Right lobe of liver (tissue), 6 donors: ENCODE measurements at places on chromosomes 1 and 21. TPM values are rescaled to one million over a fixed set of nuclear protein-coding genes. Genes with fewer than 3 reads are reported as not detected.

DNA sequence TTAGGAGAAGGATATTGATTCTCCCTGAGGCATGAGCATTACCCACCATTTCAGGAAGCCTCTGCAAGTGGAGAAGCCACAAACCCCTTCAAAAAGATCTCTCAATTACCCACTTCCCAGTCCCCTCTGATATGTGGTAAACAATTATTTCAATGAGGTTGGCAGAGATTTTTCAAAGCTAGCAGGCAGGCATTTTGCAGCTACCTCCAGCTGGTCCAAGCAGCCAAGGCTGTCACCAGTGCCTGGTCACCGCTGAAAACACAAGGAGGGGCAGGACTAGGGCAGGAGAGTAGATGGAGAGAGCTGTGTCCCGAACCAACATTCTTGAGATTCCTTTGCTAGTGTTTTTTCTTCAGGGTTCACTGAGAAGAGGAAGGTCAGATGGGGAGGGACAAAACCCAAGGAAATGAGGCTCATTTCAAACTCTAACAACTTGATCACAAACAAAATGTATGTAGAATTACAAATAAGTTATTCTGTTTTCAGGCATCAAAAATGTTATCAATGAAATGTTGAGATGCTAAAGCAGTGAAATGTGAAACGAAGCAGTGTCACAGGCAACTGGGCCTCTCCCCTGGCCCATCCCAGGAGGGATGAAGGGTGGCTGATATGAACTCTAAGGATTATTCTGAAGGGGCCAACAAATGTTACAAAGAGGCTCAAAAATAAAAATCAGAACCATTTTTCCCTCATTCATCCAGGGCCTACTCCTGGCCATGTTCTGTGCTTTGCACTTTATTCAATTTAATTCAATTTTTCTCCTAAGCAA lies 22.3 kb downstream of the APP start:
- DNase-seq: no peak

GRCh38 chr1:237093691-237094090 lies 51.7 kb downstream of the RYR2 start:
- no peak for DNase-seq

OR2AK2 gene
- not detected for total RNA-seq

DNA sequence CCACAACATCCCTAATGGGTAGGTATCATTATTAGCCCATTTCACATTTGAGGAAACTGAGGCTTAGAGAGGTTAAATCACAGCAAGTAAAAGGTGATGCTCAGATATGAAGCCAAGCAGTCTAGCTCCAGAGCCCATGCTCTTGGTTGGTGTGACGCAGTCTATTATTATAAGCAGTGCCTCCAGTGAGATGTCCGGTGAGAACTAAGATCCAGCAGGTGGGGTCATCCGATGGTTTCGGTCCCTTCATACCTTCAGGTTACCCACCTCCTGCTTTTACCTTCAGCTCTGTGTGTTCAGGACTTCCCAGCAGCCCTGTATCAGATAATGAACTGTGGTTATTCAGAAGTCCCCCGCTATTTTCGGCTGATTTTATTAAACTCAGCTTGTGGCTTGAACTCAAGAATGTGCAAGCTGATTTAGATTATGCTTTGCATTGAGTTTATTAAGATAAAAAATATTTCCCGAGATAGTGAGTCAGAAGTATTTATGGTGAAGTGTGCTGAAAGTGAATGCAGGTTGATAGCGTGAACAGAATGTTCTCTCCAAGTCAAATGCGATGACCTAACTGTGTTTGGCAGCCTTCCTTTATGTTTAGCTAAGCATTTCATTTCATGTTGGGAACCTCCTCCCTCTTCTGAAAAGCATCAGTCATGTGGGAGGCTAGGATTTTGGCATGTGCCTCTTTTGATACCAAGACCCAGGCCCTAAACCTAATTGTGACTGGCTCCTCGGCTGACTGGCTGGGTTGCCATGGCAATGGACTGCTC lies 160.9 kb upstream of the UBE2U start:
- no peak for DNase-seq

HORMAD1 gene
- total RNA-seq: 0.25 TPM

DNA sequence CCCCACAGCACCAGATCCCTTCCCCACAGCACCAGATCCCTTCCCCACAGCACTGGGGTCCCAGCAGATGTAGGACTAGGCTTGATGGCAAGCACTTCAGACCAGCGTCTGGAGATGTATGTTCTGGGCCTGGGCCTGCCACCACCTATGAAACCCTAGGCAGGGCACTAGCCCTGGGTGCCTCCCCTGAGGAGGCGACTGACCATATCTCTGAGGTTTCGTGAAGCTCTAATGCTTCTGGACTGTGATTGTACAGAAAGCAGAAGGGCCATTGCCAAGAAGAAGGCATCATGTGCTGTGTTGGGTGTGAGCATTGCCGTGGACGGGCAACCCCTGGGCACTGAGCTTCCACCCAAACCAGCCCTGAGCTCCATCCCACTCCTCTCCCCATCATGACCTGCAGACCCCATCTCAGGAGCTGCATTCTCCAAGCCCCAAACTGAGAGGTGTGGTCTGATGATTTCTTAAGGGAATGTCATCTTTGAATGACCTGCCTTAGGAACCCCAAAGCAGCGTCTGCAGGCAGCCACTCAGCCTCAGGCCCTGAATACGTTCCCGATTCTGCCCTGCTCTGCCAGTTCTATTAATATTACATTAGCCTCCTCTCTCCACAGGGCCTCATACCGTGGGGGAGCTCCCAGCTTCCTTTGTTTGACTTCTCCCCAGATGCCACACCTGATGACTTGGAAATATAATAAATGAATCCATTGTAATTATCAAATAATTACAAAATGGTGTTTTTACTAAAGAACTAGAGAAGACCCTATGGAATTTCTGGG lies 163.4 kb downstream of the TRIM33 start:
- DNase-seq: no peak

GRCh38 chr1:51966559-51966958 lies 23.9 kb downstream of the RAB3B start:
- no peak for DNase-seq

GRCh38 chr1:24157918-24158481 lies 15.1 kb upstream of the IL22RA1 start:
- no peak for DNase-seq

DNA sequence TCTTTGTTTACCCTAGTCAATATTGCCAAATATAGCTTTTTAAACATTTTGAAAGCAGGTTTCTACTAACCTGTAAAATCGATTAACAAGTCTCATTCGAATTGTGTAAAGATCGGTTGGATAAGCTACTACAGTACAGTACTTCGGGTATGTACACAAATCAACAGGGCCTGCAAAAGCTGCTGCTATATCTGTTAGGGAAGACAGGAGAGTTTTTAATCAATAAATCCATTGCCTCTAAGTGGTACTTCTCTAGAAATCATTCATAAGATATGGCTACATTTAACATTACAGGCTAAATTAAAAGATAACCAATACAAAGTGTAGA lies 34.8 kb upstream of the PSMG1 start:
- no peak for DNase-seq
